ENCODE measurements at places on chromosomes 7 and 10. TPM values are rescaled to one million over a fixed set of nuclear protein-coding genes. Genes with fewer than 3 reads are reported as not detected.

Gene ECD
- total RNA-seq = 24.0 TPM

Gene CPA5
- 0.09 TPM for total RNA-seq

Gene LIPF
- total RNA-seq = not detected

Gene GPR26
- not detected for total RNA-seq

- DNase-seq = no peak
Measured at GRCh38 chr7:74009719-74010118, 18.3 kb upstream of the ELN start.

DNA sequence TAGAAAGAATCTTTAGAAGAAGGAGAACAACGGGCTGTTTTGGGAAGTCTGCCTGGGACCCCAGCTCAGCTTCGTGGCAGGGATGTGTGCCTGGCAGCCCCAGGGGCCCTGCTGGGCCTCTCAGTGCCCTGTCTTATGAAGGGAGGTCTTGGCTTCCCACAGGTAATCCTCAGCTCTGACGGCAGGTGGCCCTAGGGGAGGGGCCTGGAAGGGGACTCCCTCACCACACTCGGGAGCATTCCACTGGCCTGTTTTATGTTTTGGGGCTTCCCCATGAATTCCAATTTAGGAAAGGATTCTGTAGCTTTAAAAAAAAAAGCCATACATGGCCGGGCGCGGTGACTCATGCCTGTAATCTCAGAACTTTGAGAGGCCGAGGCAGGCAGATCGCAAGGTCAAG is 3.0 kb upstream of the DMBT1 start:
- no peak for DNase-seq

DNA sequence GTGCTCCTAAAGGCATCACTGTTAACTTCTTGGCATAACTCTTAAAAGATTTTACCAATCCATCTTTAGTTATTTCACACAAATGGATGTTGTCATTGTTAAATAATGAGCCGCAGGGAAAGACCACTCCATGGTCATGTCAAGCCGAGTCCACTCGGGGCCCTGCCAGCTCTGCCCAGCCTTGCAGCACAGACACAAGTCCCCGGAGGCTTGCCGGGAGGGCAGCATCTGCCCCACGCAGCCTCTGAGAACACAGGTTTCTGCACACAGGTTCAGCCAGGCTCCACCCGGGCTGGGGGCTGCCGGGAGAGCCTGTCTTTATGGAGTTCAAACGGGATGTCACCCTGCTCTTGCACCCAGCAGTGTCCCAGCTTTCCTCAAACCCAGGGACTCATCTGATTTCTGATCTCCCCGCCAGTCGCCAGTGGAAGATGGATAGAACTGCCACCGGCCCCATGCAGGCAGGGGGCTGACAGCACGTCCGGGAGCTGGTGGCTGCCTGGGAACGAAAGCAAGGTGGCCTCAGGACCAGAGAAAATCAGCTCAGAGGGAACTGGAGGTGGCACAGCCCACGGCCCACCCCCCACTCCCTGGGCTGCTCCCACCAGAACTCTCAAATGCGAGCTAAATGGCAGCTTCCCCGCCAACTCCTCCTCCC is 156.2 kb downstream of the TCERG1L start:
- no peak for DNase-seq

GRCh38 chr7:44769776-44770294 is 21.2 kb downstream of the ZMIZ2 start:
- peak; percentile 73 for DNase-seq

- DNase-seq = peak; percentile 49
Measured at GRCh38 chr10:105950410-105950809, 1214.1 kb downstream of the SORCS1 start.

GRCh38 chr7:53984776-53985175 is 557.4 kb upstream of the VSTM2A start:
- no peak for DNase-seq

DNA sequence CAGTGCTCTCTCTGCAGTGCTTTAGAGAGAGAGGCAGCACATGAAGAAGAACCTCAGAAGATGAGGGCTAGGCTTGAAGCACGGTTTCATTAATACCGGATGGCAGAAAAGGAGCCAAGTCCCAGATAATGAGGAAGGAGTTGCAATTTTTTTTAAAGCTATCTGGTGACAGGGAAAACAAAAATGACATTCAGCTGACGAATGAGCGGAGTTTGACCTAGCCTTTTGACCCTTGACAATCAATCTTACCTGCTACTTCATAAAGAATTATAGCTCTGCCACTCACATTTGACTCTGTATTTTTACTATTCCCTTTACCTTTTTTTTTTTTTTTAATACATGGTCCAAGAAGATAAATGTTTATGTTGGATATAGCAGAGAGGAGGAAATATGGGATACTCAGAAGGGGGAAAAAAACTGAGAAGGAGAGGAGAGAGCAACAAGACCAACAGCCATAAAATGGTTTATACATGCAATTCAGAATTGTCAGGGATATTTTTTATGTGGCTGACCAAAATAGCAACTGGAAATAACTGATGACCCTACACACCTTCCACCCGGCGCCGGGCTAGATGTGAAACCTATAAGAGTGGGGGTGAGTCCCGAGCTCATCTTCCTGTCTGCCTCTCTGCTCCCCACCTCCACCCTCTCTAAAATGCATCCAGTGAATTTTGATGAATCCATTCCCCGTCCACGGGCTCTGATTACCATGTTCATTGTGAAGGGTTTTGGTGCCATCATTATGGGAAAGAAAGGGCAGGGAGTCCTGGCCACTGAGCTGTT is 274.4 kb upstream of the YAE1 start:
- no peak for DNase-seq

GRCh38 chr7:33781796-33782195 is 123.5 kb upstream of the BMPER start:
- peak; percentile 70 for DNase-seq

GRCh38 chr10:62560201-62560819 is 186.1 kb downstream of the ZNF365 start:
- peak; percentile 96 for DNase-seq

DNA sequence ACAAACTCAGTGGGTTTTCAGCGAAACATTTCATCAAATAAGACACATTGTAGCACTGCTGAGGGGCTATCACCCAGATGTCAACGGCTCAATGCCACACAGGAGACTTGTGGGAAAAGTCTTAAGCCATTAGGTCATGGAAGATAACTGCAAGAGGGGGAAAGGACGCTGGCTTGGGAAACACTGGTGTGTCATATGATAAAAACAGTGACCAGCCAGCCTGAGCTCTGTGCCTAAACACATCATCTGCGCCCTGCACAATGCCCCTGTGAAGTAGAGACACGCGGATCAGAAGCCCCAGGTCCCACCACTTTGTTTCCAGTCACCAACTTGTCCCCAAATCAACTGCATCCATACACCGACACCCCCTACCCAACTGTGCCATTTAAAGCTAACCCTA is 116.7 kb downstream of the TNS3 start:
- no peak for DNase-seq

GRCh38 chr7:7265081-7266075 is 83.0 kb downstream of the C1GALT1 start:
- DNase-seq = peak; percentile 50

Data from fibroblast of the aortic adventitia (primary cell).